ENCODE measurements at places on chromosomes 11 and 22.

DNA sequence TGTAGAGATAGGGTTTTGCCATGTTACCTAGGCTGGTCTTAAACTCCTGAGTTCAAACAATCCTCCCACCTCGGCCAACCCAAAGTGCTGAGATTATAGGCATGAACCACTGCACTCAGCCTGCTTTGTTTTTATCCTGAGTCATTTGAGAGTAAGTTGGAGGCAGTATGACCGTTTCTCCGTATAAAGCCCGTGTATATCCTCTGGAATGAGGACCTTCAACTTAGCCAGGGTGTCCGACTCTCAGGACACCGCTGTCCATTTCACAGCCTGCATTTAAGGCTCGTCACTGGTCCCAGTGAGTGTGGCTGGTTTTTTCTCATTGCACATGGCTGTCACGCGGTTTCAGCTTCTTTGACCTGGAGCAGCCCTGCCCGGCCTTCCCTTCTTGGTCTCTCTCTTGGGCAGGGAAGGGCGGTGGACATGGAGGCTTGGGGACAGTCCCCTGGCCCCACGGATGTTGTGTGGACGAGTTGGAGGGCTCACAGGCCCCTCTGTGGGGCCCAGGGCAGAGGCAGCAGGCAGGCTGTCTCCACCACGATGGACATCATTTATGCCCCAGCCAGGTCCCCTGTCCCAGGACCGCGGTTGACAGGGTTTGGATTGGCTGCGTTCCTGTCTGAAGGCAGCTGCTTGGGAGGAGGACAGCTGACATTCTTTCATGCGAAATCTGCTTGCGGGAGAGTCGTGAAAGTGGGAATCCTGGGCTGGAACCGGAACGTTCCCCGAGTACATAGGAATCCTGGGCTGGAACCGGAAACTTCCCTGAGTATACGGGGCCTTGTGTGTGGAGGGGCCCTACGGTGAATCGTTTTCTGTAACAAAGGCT lies 93.3 kb downstream of the KCNQ1 start:
- no peak for DNase-seq

- DNase-seq, result no peak
Observed at GRCh38 chr22:37037669-37038068, 13.9 kb upstream of the KCTD17 start.

DNA sequence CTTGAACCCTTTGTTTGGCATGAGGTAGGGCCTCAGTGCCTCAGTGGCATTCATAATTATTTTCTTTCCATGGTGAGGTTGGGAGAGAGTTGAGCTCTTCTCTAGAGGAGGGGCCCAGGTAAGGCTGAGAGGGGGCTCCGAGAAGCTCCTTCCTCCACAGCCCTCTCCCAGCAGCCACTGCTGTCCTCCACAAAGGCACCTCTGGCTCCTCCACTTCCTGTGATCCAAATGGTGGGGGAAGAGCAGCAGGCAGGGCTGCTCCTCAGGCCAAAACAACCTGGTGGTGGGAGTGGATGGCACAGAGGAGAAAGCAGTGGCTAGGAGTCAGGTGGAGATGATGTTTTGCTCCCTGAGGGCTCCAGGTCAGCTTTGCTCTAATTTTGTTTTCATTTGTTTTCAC lies 13.3 kb downstream of the ROBO4 start:
- no peak for DNase-seq

GRCh38 chr11:65388731-65389130 lies 2.3 kb downstream of the FRMD8 start:
- no peak for DNase-seq

DNA sequence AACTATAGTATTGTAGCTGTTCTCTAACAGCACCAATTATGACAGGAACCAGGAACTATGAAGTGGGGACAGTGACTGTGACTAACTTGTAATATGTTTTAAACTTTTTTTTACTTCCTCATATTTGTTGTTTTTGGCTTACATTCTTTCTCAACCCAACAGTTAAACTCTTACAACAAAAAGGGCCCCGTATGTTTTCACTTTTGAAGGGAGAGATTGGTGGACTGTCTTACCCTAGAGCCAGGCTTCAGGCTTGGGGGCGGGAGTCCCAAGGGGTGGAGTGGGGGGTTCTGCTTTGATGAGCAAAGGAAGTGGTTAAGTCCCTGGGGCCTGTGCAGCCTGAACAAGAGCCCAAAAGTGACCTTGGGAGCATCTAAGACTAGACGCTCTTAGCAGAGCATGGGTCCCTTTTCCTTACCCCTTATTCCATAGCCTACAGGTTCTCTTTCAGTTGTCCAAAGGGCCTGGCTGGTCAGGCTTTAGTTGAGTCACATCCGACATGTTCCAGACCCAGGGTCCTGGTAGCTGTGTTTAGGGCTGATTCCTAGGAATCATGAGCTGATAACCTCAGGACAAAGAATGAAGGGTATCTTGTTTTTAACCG lies 38.8 kb downstream of the STIM1 start:
- DNase-seq, result no peak

GRCh38 chr11:19557720-19558140 lies 154.9 kb upstream of the NAV2 start:
- peak; percentile 47 for DNase-seq

DNA sequence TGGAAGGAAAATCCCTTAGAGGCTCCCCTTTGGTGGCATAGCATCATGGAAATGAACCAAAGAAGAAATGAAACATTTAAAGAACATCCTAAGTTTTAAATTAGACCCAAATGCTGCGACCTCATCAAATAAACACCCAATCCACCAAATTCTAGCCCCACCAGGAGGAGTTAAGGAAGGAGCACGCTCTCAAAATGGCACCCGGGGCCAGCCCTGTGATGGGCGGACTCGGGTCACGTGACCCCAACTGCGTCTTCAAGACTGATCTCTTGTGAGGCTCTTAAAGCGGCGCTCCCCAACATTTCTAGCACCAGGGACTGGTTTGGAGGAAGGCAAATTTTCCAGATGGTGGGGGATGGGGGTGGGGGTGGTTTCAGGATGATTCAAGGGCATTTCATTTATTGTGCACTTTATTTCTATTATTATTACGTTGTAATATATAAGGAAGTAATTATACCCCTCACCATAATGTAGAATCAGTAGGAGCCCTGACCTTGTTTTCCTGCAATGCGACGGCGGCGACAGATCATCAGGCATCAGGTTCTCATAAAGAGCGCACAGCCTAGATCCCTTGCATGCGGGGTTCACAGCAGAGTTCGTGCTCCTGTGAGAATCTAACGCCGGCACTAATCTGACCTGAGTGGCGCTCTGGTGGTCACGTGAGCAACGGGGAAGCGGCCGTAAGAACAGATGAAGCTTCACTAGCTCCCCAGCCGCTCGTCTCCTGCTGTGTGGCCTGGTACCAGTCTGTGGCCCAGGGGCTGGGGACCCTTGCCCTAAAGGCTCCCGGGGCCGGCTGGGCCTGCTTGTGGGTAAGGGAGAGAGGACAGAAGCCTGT lies 90.6 kb upstream of the SLC22A12 start:
- DNase-seq, result no peak

- no peak for DNase-seq
Observed at GRCh38 chr11:102911758-102912481, 37.1 kb upstream of the MMP12 start.

DNA sequence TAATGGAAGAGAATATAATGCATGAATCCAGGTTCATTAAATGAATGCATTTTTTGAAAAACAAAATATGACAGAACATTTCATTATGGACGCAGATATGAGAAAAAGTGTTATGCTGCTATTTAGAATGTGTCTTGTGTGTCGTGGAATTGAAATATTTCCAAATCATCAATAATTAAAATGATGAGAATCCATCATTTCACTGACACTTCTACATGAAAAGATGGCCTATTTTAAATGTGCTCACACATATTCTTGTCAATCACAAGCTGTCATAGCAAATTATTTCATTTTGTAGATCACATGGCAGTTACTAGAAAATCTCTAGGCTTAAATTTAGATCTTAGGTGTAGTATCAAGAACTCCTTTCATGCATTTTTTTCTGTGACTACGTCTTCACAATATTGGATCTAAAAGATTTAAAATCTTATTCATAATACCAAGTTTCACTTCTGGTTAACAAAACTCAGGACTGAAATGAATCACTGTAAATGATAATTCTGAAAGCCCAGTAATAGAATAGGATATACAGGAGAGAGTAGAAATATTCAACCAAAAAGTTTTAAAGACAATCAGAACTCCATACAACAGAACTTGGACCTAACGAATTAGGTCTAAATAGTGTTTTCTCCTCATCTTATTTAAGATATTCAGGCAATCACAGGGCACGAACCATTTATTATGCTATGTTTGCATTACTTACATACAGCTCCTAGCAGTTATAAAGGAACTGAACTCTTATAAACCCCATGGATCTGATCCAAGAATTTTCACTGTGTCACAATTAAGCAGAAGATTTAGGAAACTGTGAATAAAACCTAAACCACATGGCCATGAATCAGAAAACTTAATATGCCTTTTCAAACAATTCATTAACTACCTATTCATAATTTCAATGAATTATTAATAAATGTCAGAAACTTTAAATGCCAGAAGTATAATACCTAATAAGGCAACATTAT lies 67.7 kb downstream of the DCDC1 start:
- DNase-seq, result no peak

DNA sequence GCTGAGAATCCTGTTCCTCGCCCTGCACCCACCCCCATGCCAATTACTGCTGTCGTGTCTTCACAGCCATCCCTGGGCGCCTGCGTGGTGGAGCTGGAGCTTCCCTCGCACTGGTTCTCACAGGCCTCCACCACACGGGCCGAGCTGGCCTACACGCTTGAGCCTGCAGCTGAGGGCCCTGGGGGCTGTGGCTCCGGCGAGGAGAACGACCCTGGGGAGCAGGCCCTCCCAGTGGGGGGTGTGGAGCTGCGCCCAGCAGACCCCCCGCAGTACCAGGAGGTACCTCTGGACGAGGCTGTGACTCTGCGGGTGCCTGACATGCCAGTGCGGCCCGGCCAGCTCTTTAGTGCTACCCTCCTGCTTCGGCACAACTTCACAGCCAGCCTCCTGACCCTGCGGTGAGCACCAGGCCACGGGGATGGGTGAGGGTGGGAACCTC lies 4.3 kb downstream of the TMEM132A start:
- no peak for DNase-seq

All from HS-5 (cell line).